Brain pericyte (primary cell): ENCODE measurements at places on chromosomes 3 and 15.

- DNase-seq: no peak
These were observed 22.9 kb downstream of the CTXND1 start for GRCh38 chr15:80228959-80229610.

- DNase-seq: no peak
These were observed 38.2 kb downstream of the SHQ1 start for GRCh38 chr3:72810063-72810462.

GRCh38 chr3:190288836-190289235, 33.4 kb downstream of the CLDN1 start:
- DNase-seq: no peak

DNA sequence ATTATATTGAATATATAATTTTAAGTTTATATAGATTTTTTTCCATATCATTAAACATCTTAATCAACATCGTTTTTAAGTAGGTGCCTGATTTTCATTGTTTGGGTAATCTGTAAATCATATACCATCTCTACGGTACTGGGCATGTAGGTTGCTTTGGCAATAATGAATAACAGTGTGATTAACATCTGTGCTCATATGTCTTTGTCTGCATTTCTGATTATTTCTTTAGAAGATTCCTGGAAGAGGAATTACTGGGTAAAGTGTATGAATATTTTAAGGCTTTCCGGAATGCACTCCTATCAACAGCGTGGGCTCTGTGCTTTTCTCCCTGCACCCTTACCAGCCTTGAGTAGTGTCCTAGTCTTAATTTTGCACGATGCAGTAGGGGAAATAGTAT, 119.8 kb upstream of the LIPC start:
- DNase-seq: no peak

GRCh38 chr15:62601777-62602545, 436.9 kb upstream of the C2CD4B start:
- no peak for DNase-seq

DNA sequence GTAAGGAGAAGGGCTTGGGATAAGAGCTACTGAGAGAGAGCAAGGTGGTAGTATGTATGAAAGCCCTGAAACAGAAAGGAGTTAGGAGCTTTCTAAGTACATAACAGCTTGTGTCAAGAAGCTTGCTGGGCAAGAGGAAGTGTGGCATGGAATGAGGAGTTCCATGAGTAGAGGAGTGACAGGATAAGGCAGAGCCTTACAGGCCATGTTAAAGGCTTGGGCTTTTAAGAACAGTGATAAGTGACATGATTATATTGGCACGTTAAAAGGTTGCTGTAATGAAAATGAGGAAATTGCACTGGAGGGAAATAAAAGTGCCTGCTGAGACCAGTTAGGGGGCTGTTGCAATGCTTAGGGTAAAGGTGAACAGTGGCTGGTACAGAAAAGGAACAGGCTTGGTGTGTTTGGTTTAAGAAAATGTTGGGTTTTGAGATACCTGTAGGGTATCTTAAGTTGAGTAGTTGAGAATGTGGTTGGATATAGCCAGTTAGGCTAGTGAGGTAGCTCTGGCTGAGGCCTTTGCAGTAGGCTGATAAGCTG, 49.0 kb downstream of the MEF2A start:
- DNase-seq: no peak

DNA sequence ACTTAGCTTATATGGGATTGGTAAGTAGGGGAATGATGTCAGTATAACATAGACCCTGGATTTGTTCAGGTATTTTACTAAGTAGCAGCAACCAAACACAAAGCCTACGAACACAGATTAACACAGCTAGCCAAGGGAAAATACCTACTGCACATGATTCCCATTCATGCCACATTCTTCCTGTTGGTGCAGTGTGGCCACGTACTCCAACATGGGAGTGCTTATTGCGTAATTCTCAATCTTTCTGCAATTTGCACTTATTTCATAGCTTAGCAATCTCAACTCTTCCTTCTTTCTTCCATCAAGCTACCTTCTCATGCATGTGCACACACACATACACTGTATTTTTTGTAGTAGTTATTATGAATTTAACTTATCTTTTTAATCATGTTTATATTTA, 186.8 kb downstream of the IL5RA start:
- DNase-seq: no peak

DNA sequence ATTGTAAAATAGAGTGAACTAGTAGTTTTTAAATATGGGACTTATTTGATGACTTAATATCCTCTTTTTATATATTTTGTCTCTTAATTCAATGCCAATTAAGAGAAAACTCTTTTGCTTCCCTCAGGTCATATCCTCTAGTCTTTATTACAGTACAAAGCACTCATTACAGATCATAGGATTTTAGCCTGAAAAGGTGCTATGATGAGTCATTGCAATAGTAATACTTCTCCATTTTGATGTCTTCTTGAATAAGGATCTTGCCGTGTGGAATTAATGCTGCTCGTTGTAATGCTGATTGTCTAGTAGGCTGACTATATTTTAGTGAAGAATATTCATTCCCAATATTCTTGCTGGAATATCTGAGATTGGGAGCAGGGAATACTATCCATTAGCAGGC, 612.2 kb upstream of the GOLIM4 start:
- DNase-seq: no peak

DNA sequence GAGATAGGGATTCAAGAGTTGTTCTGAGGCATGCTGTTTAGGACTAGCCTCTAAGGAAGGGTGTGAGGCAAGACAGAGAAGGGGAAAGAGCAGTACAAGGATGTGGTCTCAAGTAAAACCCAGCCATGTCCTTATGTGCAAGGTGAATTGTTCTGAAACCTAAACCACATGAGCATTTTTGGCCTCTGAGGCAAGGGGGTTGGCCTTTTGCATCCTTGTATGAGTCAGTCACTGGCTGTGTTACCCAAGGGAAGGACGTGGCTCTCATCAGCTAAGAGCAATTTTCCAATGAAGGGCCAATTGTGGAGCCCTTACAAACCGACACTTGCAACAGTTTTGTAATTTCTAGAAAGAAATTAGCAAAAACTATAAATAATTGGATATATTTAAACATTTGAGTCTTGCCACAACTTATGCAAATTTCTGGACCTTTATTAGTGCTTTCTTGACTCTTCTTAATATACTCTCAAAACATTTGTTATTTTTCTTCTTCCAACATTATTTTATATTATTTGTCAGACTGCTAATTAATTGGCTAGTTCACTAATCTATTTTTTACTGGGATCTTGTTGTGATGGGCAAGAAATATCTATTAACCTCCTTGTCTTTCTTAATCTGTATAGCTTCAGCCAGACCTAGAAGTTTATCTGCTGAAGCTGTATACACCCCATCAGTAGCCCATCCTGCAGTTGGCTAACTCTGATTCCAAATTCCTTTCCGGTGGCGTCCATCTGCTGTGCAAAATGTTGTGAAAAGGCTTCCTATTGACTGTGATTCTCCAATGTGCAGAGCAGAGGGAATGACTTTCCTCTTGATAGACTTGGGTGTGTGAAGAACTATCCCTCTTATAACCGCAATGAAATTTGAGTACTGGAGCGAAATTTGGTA, 97.7 kb upstream of the P2RY1 start:
- DNase-seq: no peak

DNA sequence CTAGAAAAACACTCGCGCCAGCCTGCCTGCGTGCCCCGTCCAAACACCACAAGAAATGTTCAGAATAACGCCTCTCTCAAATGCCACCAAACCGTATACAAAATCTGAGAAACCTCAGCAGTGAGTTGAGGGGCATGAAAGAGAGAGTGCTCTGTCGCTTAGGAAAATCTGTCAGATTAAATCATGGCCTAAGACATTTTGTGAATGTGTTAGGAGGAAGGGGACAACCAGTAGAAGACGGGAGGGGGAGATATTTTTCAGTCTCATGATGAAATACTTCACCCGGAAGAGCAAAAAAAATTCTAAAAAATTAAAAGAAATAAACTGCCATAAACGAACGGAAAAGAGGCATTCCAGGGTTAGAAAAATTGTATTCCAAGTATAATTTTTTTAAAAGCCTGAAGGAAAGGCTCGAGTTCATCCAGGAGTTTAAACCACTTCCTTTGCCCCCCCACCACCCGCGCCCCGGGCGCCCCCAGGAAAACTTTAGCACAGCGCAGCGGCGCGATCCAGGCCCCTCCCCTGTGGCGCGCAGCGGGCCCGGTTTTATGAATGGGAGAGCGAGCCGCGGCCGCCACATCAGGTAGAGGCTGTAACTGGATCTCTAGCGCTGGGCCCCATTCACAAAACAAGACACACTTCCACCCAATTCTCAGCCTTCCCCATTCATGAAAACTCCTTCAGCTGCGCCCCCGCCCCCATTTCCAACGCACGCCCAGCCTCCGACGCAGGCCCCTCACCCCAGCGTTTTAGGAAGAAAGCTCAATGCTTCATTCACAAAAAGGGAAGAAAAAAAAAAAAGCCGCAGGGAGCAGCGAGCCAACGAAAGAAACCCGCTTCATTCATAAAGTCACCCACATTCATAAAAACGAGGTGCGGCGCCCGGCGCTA, 1.4 kb downstream of the ETV5 start:
- DNase-seq: no peak

GRCh38 chr15:36495456-36495991, 83.9 kb upstream of the CDIN1 start:
- DNase-seq: no peak

DNA sequence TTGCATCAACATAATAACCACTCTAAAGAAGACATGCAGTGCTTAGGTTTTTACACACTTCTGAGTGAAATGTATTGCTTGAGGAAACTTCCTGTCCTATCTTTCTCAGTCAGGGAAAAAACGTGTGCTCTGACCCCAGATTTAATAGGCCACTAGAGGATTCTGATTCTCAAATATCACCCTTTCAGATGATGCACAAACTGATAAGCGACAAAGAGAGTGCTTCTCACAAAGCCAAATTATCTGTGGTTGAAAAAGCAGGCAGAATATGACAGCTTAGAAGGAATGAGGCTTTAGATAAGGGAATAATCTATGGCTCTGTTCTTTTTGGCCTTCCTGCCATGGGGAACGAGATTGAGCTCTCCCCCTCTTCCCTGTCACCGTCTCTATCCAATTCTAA, 583.4 kb upstream of the SGO1 start:
- DNase-seq: no peak

- no peak for DNase-seq
These were observed 36.7 kb downstream of the HMCES start for GRCh38 chr3:129315223-129315997.

DNA sequence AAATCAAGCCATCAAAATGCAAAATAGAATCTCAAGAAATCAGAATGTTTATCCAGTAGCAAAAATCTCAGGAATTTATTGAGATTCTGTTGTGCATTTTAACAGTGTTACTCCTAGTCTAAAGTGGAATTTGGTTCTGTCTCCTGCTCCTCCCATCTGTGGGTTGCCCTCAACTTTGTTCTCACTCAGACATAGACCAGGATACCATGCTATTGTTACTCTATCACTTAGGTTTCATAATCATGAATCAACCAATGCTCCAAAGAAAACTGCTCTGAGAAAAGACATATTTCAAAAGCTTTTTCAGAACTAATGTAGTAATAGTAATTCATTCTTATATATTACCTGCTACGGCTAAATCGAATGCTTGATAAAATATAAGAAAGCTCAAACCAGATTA, 274.7 kb downstream of the RBMS3 start:
- DNase-seq: no peak

DNA sequence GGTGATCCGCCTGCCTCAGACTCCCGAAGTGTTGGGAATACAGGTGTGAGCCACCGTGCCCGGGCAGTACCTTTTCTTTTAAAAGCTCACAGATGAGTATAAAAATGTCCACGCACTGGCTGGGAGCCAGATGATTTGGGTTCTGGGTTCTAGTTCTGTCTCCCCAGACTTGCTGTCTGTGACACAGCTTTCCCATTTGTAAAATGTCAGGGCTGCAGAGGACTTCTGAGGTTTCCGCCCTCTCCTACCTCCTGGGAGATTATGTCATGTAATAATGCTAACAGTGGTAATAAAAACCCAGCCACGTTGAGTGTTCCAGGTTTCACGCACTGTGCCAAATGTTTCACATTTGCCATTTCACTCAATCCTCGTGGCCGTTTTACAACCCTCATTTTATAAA, 1.3 kb upstream of the PPP4R2 start:
- no peak for DNase-seq

GRCh38 chr3:55728461-55729100, 241.5 kb upstream of the WNT5A start:
- DNase-seq: no peak

GRCh38 chr15:29074045-29074444, 188.3 kb downstream of the APBA2 start:
- no peak for DNase-seq

DNA sequence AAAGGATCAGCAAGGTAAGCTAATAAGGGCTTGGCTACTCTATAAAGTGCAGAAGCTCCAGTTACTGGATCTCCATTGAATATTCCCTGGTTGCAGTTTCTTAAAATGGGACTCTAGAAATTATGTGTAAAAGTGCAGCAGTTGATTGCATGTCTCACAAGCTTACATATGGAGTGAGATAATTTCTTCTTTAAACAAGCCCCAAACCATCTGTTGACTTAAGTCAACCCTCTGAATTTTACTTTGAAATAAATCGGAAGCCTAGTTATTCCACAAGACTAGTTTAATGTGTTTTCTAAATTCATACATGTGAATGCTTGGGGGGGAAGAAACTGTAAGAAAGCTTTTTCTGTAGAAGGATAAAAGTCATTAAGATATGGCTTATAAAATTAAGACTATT, 664.2 kb downstream of the NLGN1 start:
- no peak for DNase-seq

- no peak for DNase-seq
These were observed 17.4 kb downstream of the POLG start for GRCh38 chr15:89317186-89317720.

- DNase-seq: no peak
These were observed 13.5 kb upstream of the OR5AC2 start for GRCh38 chr3:98073486-98073885.

DNA sequence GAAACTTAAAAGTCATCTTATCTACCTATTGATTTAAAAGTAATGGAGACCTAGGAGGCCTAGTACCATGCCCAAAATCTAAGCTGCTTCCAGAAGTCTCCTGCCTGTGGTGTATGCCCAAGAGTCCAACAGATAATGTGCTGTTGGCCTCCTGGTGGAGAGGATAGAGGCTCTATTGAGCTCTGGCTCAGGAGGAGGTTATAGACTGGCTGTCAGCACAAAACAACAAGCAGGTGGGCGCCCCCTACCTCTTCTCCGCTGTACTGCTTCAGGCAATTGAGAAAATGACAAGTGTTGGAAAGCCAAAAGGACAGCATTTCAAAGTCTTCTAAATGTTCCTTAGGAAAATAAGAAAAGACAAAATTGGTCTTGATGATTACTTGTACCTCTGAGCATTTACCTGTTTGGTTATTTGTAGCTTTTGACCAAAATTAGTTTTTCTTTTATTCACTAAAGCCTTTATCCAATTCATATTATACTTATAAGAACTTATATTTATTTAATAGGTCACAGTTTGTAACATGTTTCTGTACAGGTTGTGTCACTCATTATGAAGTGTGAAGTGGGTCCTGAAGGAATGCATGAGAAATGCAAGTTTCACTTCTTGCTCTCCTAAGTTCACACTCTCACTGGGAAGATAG, 17.2 kb upstream of the GNB5 start:
- peak; percentile 12 for DNase-seq

DNA sequence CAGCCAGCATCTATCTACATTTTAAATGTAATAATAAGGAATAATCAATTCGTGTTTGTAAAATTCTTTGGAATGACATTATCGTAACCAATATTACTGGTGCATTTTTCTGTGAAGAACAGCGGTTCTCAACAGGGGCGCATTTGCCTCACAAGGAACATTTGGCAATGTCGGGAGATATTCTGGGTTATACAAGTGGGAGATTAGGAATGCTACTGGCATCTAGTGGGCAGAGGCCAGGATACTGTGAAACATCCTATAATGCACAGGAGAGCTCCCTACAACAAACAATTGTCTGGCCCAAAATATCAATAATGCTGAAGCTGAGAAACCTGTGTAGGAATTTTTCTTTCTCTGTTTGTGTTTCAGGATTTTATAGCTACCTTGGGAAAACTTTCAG, 25.0 kb downstream of the ACP3 start:
- no peak for DNase-seq
